ENCODE measurements at places on chromosomes 3 and 15.

- no peak for DNase-seq
Measured at GRCh38 chr3:135869439-135870105, 96.0 kb upstream of the PPP2R3A start.

GRCh38 chr3:25817107-25817506 lies 27.2 kb downstream of the OXSM start:
- DNase-seq = no peak

- no peak for DNase-seq
Measured at GRCh38 chr3:108103040-108103751, 12.4 kb upstream of the CD47 start.

DNA sequence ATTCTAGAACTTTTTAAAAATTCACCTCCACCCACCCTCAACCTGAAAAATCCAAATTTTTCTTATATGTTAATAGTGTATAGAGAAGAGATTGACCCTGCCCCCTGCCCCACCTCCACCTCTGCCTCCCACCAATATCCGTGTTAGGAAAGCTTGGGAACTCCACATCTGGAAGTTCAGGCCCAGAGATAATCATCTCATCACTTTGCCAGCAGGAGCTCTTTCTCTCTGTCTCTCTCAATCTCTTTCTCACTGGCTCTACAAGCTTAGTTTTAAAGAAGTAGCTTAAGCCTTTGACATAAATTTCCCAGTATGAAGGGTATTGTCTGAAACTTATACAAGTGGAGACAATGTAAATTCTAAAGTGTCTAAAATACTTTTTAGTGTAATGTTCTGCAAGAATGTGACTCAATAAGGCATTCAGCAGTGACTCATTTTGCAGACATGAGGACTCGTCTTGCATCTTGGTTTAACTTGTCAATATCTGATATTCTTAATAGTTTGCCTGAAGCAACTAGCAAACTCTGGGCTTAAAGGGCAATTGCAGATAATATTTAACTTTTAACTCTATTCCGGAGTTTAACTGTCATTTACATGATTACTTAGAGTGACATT lies 299.8 kb upstream of the EPHA3 start:
- no peak for DNase-seq

DNA sequence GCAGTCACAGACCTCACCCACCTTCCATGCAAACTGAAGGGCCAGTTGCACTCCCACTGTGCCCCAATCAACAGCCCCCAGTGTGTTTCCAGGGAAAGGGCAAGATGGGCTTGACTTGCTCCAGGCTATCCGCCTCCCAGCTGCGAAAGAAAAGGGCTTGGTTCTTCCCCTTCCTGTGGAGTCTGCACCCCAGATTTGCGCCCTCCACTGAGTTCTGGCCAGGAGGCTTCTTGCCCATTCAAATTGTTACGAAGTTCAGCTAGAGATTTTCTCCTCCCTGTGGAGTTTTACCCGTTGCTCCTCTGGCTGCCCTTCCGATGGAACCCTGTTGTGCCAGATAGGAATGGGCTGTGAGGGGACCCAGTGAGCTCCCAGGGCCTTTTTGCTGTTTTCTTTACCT lies 1096.9 kb upstream of the ALCAM start:
- DNase-seq = no peak

- DNase-seq = no peak
Measured at GRCh38 chr3:43709022-43709421, 18.3 kb downstream of the ABHD5 start.

DNA sequence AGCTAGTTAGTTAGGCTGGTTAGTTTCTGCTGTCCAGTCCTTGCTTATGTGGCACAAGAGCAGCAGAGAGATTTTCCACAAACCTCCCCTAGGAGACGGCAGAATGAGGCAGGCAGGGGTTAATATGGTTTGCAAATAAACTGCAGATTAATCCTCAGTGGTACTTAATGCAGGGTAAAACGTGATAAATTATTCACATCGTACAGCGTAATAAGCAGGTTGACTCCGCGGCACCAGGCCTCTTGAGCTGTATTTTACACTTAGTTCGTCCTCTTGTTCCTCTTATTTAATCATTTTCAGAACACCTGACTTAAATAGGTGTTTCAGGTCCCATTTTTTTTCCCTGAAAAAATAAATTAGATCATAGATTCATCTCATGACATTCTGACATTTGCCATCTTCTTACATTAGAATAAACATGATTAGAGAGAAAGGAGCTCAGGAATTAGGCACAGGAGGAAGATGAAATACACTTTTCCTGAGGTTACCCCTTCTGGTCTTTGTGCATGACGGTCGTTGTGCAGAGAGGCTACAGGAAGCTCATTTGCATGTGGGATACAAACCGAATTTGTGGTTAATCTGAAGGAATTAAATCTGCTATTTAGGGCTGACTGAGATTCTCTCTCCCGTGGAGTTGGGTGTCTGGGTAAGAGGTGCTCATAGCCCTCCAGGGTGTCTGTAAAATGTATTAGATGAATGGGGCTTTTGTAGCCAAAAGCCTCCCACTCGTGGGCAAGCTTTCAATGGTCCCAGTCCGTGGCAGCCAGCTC lies 27.1 kb upstream of the VPS8 start:
- no peak for DNase-seq

DNA sequence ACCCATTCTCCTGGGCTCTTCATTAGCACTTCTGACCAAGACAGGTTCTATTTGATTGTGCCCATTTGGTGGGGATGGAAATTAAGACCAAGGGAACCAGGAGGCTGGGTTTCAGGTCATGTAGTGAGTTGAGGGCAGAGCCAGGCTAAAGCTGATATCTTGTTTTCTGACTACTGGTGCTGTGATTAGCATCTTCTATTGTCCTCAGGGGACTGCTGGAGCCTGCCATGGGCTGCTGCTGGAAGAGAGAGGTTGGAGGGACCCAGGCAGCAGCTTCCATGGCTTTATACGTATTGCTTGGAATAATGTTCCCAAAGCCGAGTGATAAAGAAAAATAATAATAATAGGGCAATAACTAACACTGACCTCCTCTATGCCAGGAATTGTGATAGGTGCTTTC lies 211.4 kb upstream of the ROPN1 start:
- DNase-seq = no peak

DNA sequence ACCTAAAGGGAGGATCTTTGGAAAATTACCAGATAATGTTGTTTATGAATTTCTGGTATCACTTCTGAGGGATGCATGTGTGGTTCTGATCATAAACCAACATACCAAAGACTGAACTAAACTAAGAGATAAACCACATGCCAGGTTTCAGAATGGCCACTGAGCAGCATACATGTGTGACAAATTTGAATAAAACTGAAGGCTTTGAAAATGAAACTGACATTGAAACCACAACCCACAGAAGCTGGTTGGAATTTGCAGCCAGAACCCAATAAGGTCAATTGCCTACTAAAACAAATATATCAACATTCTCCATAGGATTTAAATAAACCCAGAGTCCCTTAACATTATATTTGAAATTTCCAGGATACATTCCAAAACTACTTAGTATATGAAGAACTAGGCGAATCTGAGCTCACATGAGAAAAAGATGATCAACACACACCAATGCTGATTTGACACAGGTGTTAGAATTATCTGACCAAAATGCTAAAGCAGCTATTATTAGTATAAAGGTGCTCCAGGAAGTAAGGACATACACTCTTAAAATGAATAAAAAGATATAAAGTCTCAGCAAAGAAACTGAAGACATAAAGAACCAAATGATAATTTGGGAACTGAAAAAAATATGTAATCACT lies 125.0 kb downstream of the ZNF280D start:
- DNase-seq = no peak

- DNase-seq = no peak
Measured at GRCh38 chr3:35201211-35201610, 438.1 kb upstream of the ARPP21 start.

- no peak for DNase-seq
Measured at GRCh38 chr3:106261396-106261795, 392.6 kb upstream of the CBLB start.

GRCh38 chr3:104461431-104461830 lies 905.3 kb upstream of the ALCAM start:
- no peak for DNase-seq

DNA sequence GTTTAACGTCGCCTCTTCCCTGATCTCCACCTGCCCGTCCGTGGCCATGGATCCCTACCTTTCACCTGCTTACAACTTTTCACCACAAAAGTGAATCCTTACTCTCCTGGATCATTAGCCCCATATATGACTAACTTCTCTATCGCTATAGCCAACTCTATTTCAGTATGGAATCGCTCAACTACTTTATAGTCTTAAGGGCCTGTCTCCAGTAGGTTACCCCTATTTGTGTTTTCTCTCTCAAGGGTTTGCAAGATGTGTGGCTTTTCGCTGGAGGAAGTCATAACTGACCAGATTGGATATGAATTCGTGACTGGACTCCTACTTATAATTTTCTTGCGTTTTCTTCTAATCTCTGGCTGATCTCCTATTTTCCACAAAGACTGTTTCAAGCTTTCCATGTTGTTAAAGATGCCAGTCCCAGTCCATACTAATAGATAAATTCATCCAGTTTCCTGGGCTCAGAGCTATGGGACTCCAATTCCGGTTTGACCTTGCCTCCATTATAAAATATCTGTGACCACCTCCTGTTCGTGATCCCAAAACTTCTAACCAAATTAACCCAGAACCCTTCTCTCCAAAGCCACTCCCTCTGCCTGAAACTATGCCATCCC lies 1.3 kb upstream of the STAG1 start:
- no peak for DNase-seq

DNA sequence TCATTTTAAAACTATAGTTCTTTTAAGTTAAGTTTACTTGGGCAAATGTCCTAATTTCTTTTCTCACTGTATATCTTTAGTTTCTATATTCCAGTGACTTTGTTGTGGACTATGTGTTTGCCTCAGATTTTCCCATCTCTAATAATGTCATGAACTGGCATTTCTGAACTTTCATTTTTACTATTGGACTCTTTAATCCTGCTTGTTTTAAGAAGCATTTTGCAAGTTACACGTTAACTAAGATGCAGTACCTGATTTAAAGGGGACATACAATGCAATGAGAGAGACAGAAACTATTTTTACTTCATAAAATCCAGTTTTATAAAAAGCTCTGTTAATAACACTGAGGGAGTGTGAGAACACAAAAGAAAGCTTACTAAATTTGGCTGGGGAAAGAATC lies 58.6 kb upstream of the PHLDB2 start:
- DNase-seq = no peak

- no peak for DNase-seq
Measured at GRCh38 chr15:67832897-67833709, 6.7 kb downstream of the RNU6-1 start.

DNA sequence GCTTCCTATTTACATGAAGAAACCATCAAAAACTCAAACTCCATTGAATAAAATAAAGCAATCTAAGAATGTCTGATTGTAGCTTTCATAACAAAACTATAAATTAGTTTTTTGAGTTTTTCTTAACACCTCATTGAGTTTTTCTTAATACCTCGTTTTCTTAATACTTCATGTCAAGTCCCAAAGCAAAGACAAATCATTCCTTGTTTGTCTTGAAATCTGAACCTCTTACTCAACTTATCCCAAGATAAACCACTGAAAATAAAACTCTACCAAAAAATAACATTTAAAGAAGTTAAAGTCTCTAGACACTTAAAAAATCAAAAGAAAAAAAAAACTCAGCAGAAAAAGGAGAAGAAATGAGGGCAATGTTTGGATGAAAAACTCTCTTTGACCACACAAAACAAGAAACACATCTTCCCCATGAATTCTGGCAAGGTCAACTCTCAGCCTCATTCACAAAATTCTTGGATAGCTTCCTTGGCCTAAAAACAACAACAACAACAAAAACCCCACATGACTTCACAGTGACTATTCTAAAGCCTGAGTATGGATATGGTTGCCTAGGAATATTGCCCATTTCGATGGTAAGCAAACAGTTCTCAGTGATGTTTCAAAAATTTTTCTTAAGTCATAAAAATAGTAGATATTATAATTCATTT lies 38.2 kb downstream of the TMCC1 start:
- no peak for DNase-seq

- no peak for DNase-seq
Measured at GRCh38 chr3:137163241-137163871, 205.6 kb downstream of the IL20RB start.

DNA sequence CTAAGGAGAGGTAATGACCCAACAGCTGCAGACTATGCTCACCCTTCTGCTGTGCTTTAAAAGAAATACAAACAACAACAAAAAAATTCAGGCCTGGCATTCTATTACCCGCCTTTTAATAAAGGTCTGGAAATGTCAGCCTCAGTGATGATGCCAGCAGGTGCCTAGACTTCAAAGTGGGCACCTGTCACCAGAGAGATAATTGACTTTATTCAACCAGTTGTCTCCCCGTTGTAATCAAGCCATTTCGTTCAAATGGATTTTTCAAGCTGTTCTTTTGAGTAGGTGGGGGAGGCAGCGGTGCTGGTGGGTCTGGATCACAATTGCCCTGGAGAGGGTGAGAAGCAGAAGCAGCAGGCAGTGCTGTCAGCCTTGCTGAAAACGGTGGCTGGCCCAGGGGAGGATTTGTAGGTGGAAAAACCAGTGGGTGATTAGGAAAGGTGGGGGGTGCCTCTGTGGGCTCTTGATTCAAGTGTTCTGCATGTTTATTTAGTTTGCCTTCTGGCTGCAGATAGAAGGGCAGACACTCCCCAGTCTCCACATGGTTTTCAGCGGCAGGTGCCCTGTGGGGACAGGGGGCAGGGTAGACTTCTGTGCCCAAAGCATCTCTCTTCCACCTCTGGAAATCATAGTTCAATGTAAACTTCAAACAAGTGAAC lies 300.2 kb upstream of the SLCO3A1 start:
- no peak for DNase-seq

DNA sequence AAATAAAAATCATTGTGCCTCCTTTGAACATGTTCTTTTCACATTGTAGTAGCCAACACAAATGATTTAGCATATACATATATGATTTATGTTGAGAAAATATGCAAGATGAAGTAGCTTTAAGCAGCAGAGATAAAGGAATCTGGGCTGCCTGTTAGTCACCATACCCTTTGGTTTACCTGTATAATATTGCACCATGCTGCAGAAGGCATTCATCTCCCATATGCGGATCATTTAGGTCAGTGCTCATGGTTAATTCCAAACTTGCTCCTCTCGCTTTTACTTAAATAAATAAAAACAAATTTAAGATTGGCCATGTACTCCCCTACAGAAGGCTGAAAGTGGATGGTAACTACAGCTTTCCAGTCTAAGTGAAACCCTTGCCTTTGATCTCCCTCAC lies 86.7 kb upstream of the TBL1XR1 start:
- no peak for DNase-seq

GRCh38 chr3:191137708-191138107 lies 61.3 kb upstream of the OSTN start:
- no peak for DNase-seq

DNA sequence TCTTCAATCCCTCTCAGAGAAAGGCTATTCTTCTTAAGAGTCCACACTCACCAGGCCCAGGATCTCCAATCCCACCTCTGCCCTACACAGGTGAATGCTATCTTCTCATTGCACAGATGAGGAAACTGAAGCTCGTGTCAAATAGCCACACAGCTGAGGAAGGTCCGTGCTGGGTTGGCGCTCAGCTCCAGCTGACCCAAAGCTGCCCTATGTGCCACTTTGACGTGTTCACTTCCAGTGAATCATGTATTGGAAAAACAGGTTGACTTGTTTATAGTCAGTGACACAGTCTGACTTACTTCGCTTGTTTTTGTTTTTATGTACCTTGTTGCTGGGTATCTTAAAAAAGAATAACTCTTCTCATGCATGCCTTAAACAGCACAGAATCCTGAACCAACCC lies 32.4 kb upstream of the ALDH1A3 start:
- no peak for DNase-seq

Measured in hypothalamus (tissue), 51 donors.